Activated naive CD8-positive, alpha-beta T cell treated with anti-CD3 and anti-CD28 coated beads, Interleukin-2, amount 50 U/mL, for 24 hours (primary cell): ENCODE measurements at places on chromosomes 1 and 21.

DNA sequence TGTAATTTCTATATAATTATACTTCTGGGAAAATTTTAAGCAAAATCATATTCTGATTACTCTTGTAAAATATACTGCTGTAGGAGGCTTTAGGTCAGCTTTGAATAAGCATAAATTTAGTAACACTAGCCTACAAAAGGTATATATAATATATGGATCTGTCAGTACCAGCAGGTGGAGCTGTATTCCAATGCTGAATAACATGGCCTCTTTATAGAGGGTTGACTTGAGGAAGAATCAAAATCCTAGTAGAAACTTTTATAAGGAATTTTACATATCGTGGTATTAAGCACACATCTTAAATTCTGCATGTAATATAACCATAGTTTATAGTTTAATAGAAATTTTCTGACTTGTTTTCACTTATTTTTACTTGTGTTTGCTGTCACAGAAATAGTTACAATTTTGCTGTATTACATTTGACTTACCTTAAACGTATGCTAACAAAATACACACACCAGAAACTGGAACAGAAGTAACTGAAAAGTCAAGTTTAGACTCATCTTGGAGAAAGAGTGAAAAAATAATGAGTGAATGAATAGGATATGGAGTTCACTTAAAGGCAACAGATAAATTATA, 79.3 kb downstream of the HMCN1 start:
- no peak overlapping the region for H3K4me3 ChIP-seq
- DNase-seq, result no peak
- H3K27ac ChIP-seq, result no peak overlapping the region
- H3K4me1 ChIP-seq, result no peaks in the 10 kb centered on the region
- H3K27me3 ChIP-seq, result peaks cover 6% of the 10 kb centered on the region
- no peaks in the 10 kb centered on the region for H3K36me3 ChIP-seq

DNA sequence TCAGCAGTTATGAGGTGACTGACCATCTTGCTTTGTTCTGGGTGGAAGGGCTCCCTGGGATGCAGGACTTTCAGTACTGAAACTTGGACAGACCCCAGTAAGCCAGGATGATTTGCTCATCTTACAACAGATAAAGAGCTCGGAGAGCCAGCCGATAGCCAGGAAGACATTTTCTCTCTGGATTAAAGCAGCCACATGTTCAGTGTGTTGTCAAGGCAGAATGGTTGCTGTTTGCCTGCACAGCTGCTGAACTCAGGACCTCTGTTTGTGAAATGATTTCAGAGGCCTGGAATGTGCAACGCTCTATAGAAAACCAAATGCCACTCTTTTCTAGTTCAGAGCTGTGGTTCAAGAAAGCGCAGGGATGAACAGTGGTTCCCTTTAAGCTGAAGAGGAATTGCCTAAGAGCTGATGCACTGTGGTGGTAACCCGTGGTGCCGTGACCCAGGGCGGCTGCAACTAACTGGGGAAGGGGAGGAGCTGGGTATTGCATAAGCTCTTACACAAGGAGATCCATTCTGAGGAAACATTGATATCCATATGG, 40.7 kb downstream of the CASQ2 start:
- H3K4me3 ChIP-seq, result no peak overlapping the region
- no peaks in the 10 kb centered on the region for H3K27me3 ChIP-seq
- no peaks in the 10 kb centered on the region for H3K4me1 ChIP-seq
- DNase-seq, result no peak

DNA sequence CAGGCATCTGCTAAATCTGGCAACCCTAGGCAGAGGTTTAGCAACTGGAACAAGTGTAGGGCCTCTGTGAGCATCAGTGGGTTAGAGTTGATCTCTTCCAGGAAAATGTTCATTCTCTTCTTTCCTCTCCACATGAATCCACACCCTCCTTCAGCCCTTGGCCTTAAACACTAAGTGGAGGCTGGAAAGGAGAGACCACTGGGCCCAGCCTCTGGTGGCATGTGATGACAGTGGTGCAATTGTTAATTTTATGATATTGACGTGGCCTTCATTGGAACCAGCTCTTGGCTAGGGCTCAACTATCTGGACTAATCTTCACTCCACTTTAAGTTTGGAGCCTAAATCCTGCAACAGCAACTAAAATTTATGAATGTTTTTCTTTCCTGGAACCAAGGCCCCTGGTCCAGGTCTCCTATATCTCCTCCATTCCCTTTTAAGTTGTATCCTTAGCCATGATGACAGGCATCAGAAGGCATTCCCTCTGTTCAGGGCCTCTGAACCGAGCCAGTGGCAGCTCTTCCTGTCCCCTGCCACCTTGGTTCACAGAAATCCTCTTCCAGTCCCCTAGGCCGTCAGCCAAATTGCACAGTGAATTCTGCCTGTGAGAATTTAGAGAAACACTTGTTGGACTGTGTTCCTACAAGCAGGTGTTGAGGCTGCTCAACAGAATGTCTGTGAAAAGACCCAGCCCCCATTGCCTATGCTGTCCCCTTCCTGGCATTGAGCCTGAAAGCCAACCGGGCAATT, 132.2 kb downstream of the PSMG1 start:
- H3K27ac ChIP-seq, result no peak overlapping the region
- H3K36me3 ChIP-seq, result no peaks in the 10 kb centered on the region
- H3K4me3 ChIP-seq, result no peak overlapping the region
- no peak for DNase-seq
- no peaks in the 10 kb centered on the region for H3K4me1 ChIP-seq

DNA sequence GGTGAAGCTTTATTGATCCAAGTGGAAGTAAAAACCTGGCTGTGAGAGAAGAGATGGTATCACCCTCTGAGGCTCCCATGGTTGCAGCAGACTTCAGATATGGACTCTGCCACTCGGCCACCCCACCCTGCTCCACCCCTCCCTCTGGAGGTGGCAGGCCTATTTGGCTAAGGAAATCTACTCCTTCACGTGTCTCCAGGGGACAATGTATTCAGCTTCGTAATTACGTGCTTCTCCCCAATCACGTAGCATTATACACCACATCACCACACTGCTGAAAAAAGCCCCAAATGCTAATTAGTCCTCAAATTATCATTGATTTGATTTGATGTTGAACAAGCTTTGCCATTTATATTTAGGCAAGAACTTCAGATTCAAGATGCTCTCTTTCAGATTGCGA, 220.7 kb downstream of the OMA1 start:
- H3K4me1 ChIP-seq, result peaks cover 8% of the 10 kb centered on the region
- H3K27me3 ChIP-seq, result no peaks in the 10 kb centered on the region
- no peak overlapping the region for H3K4me3 ChIP-seq
- no peak for DNase-seq

- no peak overlapping the region for H3K4me3 ChIP-seq
- no peaks in the 10 kb centered on the region for H3K4me1 ChIP-seq
- H3K27me3 ChIP-seq, result no peaks in the 10 kb centered on the region
- no peaks in the 10 kb centered on the region for H3K36me3 ChIP-seq
- DNase-seq, result no peak
Observed at GRCh38 chr1:204338360-204338759, 21.4 kb downstream of the PLEKHA6 start.

DNA sequence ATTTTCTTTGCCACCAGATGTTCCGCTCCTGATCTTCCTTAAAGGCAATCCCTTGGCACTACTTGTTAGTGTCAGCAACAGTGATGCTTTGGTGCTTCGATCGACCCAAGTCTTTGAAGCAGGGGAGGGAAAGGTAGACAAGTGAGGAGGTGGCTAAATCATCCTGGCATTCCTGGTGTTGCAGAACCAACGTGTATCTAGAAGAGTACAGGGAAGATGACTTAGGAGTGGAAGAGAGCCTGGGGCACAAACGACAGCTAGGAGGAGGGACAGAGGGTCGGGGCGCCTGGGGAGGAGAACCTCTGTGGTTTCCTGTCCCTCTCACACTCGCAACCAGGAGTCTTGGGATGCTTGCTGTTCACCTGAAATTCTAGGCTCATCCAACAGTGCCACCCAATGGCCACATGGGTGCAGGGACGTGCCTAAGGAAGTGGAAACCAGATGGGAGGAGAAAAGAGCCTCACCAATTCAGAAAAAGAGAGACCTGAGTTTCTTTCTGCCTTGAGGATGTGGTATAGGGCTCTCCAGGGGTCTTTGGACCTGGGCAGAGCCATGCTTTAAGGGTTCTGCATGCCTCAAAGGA, 9.5 kb upstream of the KCNA2 start:
- no peaks in the 10 kb centered on the region for H3K36me3 ChIP-seq
- no peak overlapping the region for H3K4me3 ChIP-seq
- no peaks in the 10 kb centered on the region for H3K27me3 ChIP-seq
- H3K27ac ChIP-seq, result no peak overlapping the region
- DNase-seq, result peak; percentile 60

GRCh38 chr1:100597061-100597741, 59.3 kb downstream of the GPR88 start:
- no peak overlapping the region for H3K27ac ChIP-seq
- H3K4me3 ChIP-seq, result no peak overlapping the region
- no peaks in the 10 kb centered on the region for H3K27me3 ChIP-seq
- peaks cover 2% of the 10 kb centered on the region for H3K36me3 ChIP-seq
- DNase-seq, result no peak

GRCh38 chr21:44901391-44902074, 19.2 kb downstream of the ITGB2 start:
- no peak overlapping the region for H3K4me3 ChIP-seq
- DNase-seq, result no peak
- no peaks in the 10 kb centered on the region for H3K4me1 ChIP-seq
- H3K27me3 ChIP-seq, result no peaks in the 10 kb centered on the region
- no peak overlapping the region for H3K27ac ChIP-seq

DNA sequence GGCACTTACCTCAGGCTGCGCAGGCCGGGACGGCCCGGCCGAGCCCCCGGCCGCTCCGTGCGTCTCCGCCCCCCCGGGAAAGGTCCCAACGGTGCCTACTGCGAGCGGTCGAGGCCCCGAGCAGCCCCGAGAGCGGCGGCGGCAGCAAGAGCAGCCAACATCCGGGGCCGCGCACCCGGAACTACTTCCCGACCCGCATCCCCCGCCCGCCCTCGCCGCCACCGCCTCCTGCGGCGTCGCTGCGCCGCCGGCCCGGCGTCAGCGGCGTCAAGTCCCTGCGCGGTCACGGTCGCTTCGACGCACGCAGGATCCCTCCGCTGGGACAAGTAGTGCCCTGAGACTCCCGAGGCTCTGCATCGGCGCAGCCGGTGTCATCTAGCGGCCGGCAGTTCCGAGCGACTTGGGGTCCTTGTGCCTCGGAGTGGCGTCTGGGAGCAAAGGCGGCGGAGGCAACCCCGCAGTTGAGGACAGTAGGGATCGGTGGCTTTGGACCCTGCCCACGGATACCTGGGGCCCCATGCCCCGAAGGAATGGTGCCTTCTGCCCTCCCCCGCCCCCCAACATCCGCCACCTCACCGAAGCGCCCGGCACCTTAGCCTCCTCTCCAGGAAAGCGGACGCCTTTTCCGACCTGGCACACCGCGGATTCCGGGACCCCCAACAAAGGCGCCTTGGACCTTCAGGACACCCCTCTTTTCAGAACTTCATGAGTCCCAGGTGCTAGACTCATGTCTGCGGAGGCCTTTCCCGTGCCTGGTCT, at the start of gene FOXJ3:
TSS of gene FOXJ3 (minus strand) at position 186 of the 759 bp plus-strand sequence. CDS start 24,142 bp downstream, outside the sequence.
- H3K27ac ChIP-seq, result peak within 1 kb of the TSS; percentile 76
- H3K4me3 ChIP-seq, result peak within 1 kb of the TSS; percentile 90
- peaks cover 38% of the 10 kb centered on the region for H3K4me1 ChIP-seq
- H3K27me3 ChIP-seq, result no peaks in the 10 kb centered on the region

DNA sequence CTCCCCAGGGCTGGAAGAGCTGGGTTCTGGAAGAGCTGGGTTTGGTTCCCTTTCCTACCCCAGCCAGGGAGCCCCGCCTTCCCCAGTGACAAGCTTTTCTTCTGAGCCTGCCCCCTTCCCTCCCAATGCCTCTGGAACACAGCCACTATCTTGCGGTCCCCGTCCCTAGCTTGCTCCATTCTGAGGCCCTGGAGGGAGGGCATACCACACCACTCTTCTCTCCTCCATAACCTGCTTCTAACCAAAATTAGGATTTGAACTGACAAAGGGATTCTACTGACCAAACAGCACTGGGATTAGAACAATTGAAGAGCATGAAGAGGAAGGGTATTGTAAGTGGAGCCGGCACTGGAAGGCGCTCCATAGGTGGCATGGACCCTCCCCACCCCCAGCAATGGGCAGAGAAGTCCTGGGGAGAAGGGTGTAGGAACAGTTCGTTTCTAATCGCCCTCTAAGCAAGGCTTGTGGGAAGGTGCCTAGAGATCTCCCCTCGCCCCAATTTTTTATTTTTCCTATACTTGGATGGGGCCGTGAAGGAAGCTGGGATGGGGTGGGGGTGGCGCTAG, 690 bp downstream of the C1orf216 start:
- H3K27ac ChIP-seq, result peak overlapping the region; percentile 66
- H3K27me3 ChIP-seq, result no peaks in the 10 kb centered on the region
- peaks cover 21% of the 10 kb centered on the region for H3K36me3 ChIP-seq
- peak overlapping the region; percentile 86 for H3K4me3 ChIP-seq

GRCh38 chr1:54229281-54229891, 29.4 kb downstream of the MRPL37 start:
- peak overlapping the region; percentile 81 for H3K27ac ChIP-seq
- H3K36me3 ChIP-seq, result peaks cover 16% of the 10 kb centered on the region
- H3K4me3 ChIP-seq, result peak overlapping the region; percentile 46
- peaks cover 38% of the 10 kb centered on the region for H3K4me1 ChIP-seq
- DNase-seq, result peak; percentile 59

DNA sequence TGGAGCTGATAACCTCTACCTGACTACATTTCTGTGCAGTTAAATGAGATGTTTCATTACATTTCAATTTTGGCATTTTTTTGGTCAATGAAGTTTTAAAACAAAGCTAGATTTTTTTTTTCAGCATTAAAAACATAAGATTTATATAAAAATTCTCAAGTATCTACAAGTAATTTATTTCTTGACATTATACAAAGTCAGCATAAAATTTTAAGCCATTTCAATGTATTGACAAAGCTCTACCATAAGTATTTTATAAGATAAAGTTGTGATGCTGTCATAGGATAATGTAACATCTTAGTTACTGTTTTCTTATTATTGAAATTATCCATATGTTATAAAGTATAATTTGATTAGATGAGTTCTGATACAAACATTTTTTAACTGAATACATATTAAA, 351.6 kb downstream of the PTBP2 start:
- DNase-seq, result no peak
- H3K4me1 ChIP-seq, result no peaks in the 10 kb centered on the region
- no peaks in the 10 kb centered on the region for H3K36me3 ChIP-seq
- no peak overlapping the region for H3K27ac ChIP-seq

DNA sequence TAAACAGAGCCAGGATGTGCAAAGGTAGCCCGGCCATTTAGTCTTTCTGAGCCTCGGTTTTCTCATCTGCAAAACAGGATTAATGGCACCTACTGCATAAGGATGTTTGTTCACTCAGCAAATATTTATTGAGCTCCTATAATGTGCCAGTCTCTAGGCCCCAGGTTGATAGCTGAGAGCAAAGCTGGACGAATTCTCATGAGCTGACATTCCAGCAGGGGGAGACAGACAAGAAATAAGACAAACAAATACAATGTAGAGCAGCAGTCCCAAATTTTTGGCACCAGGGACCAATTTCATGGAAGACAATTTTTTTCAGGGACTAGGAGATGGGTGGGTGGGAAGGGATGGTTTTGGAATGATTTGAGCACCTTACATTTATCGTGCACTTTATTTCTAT, 74.3 kb upstream of the PAX7 start:
- no peak for DNase-seq
- no peak overlapping the region for H3K4me3 ChIP-seq
- H3K36me3 ChIP-seq, result no peaks in the 10 kb centered on the region
- peaks cover 42% of the 10 kb centered on the region for H3K27me3 ChIP-seq
- H3K4me1 ChIP-seq, result peaks cover 8% of the 10 kb centered on the region
- no peak overlapping the region for H3K27ac ChIP-seq

- peaks cover 7% of the 10 kb centered on the region for H3K4me1 ChIP-seq
- H3K36me3 ChIP-seq, result peaks cover 27% of the 10 kb centered on the region
- DNase-seq, result no peak
- H3K27ac ChIP-seq, result no peak overlapping the region
Observed at GRCh38 chr1:70168283-70168682, 37.1 kb downstream of the LRRC40 start.
